ENCODE measurements at places on chromosomes 4 and X. TPM values are rescaled to one million over a fixed set of nuclear protein-coding genes. Genes with fewer than 3 reads are reported as not detected.

Gene IGSF1
- total RNA-seq, result 0.33 TPM

Gene POLN
- total RNA-seq, result 5.9 TPM

Gene CCDC120
- total RNA-seq, result 6.5 TPM

Gene PALLD
- total RNA-seq, result 46.8 TPM

Gene SHROOM3
- total RNA-seq, result 96.0 TPM

Gene ADRA2C
- 10.5 TPM for total RNA-seq

Gene RRH
- not detected for total RNA-seq

Gene IQCM
- not detected for total RNA-seq

Gene USP38
- 14.2 TPM for total RNA-seq

Gene HTR2C
- total RNA-seq, result not detected

DNA sequence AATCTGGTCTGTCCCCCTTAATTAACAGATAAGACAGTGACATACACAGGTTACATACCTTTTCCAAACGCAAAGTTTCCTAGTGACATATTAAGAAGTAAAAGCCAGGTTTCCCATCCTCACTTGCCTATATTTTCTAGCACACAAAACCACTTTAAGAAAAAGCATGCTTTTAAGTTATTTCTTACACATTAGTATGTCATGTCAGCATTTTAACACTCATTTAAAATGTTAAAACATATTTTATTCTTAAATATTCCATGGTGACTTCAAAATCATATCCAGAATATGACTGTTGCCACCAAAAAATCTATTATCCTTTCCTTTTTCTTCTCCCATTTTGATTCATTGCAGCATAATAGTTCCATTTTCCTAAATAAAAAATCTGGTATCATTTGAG, 1830.2 kb downstream of the STIM2 start:
- DNase-seq, result no peak

GRCh38 chr4:76753814-76754213, 144.1 kb downstream of the SOWAHB start:
- no peak for DNase-seq

- DNase-seq, result no peak
Observed at GRCh38 chrX:43718546-43718945, 62.4 kb downstream of the MAOA start.

DNA sequence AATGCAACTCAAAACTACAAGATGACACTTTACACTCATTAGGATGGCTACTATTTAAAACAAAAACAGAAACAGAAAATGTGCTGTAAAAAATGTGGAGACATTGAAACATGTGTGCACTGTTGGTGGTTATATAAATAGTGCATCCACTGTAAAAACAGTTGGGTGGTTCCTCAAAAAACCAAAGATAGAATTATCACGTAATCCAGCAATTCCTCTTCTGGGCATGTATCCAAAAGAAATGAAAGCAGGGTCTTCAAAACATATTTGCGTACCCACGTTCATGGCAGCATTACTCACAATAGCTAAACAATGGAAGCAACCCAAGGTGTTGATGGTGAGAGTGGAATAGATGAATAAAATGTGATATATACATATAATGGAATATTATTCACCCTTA, 967.2 kb downstream of the TRAM1L1 start:
- DNase-seq, result no peak

DNA sequence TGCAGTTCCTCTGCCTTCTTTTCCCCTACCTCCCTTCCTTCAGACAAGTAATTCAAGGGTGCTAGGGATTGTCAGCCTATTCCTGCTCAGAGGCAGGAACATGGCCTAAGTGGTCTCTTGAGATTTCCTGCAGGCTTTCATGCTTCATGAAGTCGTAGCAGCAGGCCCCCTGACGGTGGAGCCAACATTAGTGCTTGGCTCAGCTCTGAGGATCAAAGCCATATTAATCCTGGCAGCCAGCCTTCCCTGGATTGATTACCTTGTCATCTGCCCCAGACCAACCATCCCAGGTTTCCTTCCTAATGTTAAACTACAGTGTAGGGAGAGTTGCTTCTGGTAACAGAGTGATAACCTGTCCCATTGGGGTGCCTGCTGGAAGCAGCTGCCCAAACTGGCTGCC, 84.1 kb downstream of the SLC16A2 start:
- DNase-seq, result no peak

- DNase-seq, result no peak
Observed at GRCh38 chr4:25158817-25159216, 1.4 kb downstream of the SEPSECS start.

- DNase-seq, result no peak
Observed at GRCh38 chrX:120561634-120562568, 1.1 kb upstream of the CUL4B start.

DNA sequence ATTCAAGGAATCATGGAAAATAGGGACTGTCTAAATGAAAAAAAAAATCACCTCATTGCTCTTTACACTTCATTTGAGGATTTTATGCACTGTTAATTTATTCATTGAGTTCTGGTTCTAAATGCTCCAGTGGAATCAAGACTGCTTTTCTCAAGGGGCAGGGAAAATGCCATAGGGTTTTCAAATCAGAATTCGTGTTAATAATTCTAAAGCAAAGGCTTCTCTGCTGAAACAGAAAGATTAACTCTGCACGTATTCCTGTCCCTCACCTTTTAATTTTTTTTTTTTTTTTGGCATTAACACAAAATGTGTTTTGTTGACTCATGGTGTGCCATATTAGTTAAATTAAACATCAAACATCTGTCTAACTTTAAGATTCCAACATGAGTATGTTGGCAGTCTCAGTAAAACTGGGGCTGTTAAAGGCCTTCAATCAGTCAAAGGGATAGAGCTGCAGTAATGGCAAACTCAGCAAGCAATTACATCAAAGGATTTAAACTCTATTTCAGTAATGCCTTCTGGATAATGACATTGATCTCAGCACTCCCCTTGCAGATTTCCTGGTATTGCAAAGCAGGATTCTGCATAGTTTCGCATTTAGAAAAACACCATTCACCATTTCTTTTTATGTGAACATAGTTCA, 878.1 kb downstream of the RAPGEF2 start:
- no peak for DNase-seq

DNA sequence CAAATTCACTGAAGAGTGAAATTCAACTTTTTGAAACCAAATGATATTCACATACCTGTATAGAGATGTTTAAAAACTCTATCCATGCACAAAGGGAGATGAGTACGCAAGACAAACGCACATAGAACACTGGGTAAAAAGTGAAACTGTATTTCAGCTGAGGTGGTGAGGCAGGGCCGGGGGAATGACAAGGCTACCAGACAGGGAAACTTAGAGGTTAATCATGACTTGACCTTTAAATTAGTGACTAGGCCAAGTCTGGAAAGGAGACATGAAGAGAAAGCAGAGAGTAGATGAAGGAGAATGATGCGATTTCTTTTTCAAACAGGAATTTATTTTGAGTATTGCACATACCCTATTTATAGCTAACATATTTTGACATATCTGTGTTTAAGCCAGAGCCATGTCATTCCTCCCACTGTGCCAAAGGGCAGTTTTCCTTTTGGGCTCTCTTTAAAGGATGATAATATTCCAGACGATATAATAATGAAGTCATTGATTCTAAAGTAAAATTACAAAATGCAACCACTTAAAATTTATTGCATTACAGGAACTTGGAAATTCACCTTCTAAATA, 49.4 kb downstream of the ARHGEF6 start:
- no peak for DNase-seq

DNA sequence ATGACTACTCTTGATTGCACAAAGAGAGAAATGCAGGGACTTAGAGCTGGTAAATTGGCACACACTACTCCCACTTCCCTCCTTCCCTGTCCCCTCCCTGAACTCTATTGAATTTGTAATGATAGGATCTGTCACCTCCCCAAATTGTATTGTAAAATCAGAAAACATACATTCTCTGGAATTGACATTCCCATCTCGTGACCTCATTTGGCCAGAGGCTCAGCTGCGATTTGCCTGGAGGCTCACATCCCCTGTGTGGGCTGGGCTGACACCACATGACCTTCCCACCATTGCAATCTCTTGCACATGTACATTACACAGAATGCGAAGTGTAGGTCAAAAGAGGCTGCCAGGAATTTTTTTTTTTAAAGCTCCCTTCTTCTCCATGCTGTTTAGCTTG, 172.1 kb downstream of the MID1IP1 start:
- DNase-seq, result no peak

GRCh38 chr4:81648576-81649275, 177.0 kb upstream of the RASGEF1B start:
- DNase-seq, result no peak

DNA sequence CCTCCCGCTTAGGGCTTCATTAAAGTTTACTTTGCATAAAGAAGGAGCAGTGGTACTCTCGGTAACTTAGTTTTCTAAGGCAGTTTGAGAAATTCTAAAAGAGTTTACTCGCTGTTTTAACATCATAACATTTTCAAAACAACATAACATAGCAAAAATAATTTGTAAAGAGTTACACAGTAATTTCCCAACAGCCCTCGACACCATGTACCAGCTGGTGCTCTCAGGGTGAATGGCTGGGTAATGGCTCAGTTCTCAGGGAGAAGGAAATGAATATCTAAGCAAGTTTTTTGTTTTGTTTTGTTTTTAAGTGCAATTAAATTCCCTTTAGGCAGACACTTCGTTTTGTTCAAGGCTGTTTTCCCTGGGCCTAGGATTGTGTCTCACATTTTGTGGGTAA, 435.3 kb downstream of the C4orf33 start:
- no peak for DNase-seq

- peak; percentile 66 for DNase-seq
Observed at GRCh38 chr4:57424232-57424897, 314.2 kb upstream of the IGFBP7 start.

- DNase-seq, result peak; percentile 43
Observed at GRCh38 chr4:82797405-82798111, 1.0 kb downstream of the SCD5 start.

- DNase-seq, result no peak
Observed at GRCh38 chrX:42119076-42119475, 195.7 kb upstream of the CASK start.

DNA sequence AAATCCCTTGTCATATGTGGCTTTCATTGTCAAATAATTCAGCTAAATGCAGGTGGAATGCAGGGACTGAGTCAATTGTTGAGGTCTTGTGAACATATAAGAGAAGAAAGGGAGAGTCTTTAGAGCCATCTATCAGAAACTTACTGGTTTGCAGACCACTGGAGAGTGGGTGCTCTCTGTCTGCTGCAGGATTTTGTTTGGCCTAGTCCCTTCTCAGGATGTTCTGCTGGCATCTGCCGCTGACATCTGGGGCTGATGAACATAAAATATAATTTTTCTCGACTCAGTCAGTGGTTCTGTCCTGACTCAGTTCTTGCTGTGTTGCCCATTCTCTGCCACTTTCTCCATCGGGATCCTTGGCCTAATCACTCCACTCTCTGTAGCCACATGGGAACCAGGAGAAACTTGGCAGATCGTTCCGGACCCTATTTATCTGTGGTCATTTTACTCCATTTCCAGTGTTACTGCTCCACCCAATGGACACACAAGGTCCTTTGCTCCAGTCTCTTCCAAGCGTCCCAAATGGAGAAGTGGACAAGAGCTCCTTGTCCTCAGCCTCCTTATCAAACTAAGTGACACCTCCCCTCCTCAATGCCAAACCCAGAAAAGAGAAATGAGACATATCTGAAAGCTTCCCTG, 436.2 kb downstream of the FAT4 start:
- peak; percentile 14 for DNase-seq

GRCh38 chr4:87916626-87917025, 58.9 kb upstream of the SPP1 start:
- no peak for DNase-seq

GRCh38 chr4:129342819-129343408, 247.0 kb downstream of the C4orf33 start:
- DNase-seq, result no peak

- no peak for DNase-seq
Observed at GRCh38 chrX:118502161-118502789, 6.7 kb downstream of the DOCK11 start.

GRCh38 chrX:104253567-104254441, 929 bp downstream of the ESX1 start:
- no peak for DNase-seq

- DNase-seq, result no peak
Observed at GRCh38 chr4:163137581-163137980, 29.1 kb downstream of the NAF1 start.

- DNase-seq, result no peak
Observed at GRCh38 chrX:126770179-126770578, 49.4 kb upstream of the PRR32 start.

DNA sequence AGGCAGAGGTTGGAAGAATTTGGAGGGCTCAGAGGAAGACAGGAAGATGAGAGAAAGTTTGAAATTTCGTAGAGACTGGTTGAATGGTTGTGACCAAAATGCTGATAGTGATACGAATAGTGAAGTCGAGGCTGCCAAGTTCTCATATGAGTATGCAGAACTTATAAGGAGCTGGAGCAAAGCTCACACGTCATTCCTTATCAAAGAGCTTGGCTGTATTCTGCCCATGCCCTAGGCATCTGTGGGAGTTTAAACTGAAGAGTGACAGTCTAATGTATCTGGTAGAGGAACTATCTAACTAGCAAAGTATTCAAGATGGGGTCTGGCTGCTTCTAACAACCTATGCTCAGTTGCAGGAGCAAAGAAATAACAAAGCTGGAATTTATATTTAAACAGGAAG, 102.1 kb downstream of the PCDH18 start:
- no peak for DNase-seq

DNA sequence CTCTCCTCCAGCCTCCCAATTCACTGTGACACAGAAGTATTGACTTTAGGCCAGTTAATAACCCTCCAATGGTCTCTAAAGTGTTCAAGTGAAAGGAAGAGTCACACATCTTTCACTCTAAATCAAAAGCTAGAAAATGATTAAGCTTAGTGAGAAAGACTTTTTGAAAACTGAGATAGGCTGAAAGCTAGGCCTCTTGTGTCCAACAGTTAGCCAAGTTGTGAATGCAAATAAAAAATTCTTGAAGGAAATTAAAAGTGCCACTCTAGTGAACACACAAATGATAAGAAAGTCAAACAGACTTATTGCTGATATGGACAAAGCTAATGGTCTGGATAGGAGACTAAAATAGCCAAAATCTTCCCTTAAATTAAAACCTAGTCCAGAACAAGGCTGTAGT, 687.2 kb downstream of the TRIML1 start:
- DNase-seq, result no peak

DNA sequence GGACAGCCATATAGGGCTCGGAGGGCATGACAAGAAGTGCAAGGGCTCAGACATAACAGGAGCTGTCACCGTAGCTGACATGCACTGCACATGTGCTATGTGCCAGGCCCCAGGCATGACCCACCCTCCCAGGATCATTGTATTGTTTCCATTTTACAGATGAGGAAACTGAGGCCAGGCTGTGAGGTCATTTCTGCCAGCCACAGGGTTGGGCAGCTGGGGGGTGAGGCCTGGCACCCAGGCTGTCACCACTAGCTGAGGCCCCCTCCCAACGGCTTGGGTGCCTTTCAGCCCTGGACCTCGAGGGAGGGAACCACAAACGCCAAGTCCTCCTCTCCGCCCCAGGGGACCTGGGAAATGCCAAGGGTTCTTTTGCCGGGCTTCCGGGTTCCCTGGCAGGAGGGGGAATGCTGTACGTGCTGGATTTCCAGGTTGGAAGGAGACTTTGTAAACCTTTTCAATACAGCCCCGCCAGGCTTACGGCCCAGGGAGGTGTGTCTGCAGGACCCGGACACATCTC, 12.6 kb downstream of the TREX2 start:
- DNase-seq, result peak; percentile 1

- no peak for DNase-seq
Observed at GRCh38 chrX:44433556-44433955, 90.1 kb upstream of the EFHC2 start.

GRCh38 chrX:7194606-7195005, 46.7 kb upstream of the PUDP start:
- DNase-seq, result no peak

GRCh38 chr4:2057382-2058065, 1.6 kb upstream of the NAT8L start:
- DNase-seq, result no peak

Measured in body of pancreas (tissue), 4 donors.